ENCODE measurements at places on chromosomes 12 and 14.

DNA sequence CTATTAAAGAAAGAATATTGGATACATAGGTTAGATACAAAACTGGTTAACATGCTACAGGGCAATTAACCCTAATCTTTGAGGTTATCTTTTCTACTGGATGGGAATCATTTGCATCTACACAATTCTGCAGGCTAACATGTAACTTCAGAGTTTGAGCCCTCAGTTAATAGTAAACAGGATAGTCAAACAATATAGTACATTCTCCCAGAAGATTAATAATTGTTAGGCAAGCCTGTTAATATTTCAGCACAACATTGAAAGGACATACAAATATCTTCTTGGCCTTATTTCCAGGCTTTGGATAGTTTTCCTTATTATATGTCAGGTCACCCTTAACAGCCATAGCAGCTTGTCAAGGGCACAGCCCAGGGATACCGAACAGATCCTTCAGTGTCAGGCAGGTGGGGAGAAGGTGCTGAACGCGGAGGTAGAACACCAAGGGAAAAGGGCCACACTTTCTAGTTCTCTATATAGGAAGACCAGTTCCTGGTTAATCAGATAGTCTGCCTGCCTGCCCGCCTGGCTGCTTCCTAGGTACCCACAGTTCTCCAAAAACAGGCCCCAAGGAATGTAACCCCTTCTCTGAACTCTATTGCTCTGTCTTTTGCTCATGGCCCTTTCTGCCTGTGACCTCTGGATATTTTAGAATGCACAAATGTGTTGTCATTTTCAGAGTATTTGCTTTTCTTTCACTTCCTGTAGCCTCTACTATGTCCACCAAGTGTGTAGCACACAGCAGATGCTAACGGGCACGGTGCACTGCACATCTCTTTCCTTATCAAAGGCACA lies 256.0 kb downstream of the PCNX1 start:
- no peak for DNase-seq

DNA sequence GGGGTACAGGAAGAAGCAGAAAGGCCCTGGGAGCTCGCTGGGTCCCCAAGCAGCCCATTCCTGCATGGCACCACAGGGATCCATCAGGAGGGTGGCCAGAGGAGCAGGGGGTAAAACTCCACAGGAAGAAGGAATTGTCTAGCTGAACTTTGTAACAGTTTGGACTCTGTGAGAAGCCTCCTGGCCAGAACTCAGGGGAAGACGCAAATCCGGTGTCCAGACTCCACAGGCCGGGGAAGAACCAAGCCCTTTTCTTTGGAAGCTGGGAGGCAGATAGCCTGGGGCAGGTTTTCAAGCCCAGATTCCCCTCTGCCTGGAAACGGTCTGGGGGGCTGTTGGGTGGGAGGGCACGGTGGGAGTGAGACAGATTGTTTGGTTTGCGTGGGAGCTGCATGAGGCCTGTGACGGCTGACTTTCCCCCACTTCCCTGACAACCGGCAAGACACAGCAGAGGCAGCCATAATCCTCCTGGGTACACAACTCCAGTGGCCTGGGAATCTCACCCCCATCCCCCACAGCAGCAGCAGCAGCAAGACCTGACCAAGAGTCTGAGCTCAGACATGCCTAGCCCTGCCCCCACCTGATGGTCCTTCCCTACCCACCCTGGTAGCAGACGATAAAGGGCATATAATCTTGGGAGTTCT lies 16.7 kb downstream of the GPHB5 start:
- DNase-seq: no peak

DNA sequence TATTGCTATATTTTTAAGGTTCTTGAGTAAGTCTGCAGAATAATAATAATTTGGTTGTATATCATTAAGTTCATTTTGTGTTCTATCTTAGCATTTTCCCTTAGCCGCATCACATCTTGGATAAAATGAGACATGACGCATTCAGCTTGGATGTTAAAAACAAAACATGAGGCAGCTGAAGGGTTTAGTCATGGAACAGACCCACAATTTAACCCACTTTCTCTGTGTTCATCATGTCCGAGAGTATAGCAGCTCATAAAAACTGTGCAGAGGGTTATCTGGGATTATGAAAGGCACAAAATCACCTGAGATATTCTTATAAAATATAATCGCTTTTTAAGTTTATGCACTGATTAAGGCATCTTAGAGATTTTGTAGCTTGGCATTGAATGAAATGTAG lies 219.3 kb downstream of the TRHDE start:
- DNase-seq: no peak

- no peak for DNase-seq
Measured at GRCh38 chr14:90421632-90422020, 24.8 kb downstream of the CALM1 start.

Measured in renal cortex interstitium (tissue), 15 donors.